Activated CD8-positive, alpha-beta memory T cell treated with anti-CD3 and anti-CD28 coated beads for 48 hours (primary cell): ENCODE measurements at places on chromosomes 7 and 10.
A peak's percentile ranks its signal among the peaks of the same experiment; 100 is the strongest.

GRCh38 chr7:97573065-97573464 is 158.8 kb upstream of the TAC1 start:
- DNase-seq = no peak

- peak; percentile 81 for DNase-seq
Measured at GRCh38 chr7:65981965-65982792, at the start of gene GUSB. TSS of gene GUSB (minus strand) at chr7:65982213. CDS start at chr7:65982183, 30 bp downstream.

GRCh38 chr7:150367677-150368095 is 936 bp upstream of the REPIN1 start:
- DNase-seq = no peak

DNA sequence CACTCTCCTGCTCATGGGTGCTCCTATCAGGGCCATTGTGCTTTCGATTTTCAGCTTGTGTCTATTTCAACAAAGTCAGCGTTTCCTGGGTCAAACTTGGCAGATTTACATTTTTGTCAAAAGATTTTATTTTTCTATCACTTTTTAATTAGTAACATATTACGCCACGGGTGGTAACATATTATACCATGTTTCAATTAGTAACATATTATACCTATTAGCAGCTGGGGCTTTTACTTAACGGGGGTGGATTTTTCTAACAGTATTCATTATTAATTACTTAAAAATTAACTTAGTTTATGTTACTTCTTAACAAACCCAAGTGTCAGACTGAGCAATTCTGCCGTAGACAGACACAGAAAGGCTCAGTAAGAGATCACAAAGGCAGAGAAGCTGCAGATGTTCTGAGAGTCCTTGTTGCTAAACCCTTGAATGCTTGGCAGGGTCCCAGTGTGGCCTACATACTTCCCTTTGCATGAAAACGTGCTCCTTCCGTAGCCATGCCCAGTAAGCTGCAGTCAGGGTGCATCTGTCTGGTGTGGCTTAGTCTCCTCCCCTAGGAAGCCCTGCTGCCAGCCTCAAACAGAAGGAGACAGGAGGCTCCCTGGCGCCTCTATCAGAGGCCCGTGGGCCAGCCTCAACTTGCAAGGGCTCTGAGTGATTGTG is 263.1 kb upstream of the CXCL12 start:
- no peak for DNase-seq

DNA sequence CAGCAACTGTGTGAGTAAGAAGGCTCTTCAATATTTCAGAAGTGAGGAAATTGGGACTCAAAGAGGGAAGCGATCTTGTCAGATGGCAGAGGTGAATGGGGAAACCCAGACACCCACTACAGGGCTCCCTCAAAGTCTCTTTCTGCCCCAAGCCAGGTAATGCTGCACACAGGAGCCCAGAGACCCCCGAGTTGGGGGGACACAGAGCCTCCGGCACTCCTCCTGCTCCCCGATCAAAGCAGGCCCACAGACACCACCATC is 139.4 kb downstream of the TNS3 start:
- DNase-seq = no peak

GRCh38 chr10:95229724-95230627 is 35.9 kb downstream of the ACSM6 start:
- DNase-seq = no peak

- DNase-seq = no peak
Measured at GRCh38 chr7:4091767-4092166, 590.3 kb upstream of the FOXK1 start.
